HT1080 (cell line): ENCODE measurements at places on chromosomes 16 and 17. TPM values are rescaled to one million over a fixed set of nuclear protein-coding genes. Genes with fewer than 3 reads are reported as not detected.

- no peak for DNase-seq
Measured at GRCh38 chr17:57818066-57818465, 31.8 kb downstream of the MRPS23 start.

DNA sequence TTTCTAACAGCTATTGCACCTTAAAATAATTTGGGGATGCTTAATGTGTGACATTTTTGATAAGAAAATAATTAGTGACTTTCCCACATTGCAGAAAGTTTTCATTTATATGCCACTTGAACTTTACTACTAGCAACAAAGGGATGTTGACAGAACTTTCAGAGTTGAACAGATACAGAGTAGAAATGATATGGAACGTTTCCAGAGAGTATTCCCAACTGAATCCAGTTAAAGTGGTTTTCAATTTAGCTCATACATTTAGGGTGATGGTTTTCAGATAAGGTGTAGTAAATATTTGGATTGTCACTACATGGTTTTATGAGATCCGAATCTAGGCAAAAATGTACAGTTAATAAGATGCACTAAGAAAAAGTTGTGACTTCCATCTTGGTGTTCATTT is 17.3 kb downstream of the MAP2K4 start:
- DNase-seq, result no peak

DNA sequence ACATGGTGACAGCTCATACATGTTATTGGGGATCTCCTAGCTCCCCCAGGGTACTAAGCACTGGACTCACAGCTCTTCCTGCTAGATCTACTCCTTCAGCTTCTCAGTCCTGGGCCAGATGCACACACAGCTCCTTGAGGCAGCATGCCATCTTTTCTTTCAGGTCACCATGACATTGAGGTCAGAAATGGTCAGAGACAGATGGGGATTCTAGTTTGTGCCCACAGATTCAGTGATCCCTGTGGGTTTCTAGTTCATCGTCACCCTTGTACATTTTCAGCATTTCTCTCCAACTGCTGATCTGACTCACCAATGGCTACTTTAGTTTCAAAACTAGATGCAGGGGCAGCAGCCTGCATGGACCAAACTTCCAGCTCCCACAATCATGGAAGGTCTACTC is 560.7 kb upstream of the PSMD7 start:
- no peak for DNase-seq

DNA sequence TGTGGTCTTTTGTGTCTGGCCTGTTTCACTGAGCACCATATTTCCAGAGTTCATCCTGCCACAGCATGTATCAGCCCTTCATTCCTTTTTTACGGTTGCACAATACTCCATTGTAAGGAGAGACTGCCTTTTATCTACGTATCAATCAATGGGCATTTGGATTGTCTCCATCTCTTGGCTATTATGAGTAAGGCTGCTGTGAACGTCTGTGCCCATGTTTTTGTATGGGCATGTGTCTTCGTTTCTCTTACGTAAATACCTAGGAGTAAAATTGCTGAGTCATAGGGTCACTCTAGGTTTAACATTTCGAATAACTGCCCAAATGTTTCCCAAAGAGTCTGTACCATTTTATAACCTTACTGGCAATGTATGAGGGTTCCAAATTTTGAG is 202.8 kb upstream of the FOXF1 start:
- DNase-seq, result peak; percentile 48

- DNase-seq, result no peak
Measured at GRCh38 chr16:85632709-85633437, 19.8 kb downstream of the GSE1 start.

DNA sequence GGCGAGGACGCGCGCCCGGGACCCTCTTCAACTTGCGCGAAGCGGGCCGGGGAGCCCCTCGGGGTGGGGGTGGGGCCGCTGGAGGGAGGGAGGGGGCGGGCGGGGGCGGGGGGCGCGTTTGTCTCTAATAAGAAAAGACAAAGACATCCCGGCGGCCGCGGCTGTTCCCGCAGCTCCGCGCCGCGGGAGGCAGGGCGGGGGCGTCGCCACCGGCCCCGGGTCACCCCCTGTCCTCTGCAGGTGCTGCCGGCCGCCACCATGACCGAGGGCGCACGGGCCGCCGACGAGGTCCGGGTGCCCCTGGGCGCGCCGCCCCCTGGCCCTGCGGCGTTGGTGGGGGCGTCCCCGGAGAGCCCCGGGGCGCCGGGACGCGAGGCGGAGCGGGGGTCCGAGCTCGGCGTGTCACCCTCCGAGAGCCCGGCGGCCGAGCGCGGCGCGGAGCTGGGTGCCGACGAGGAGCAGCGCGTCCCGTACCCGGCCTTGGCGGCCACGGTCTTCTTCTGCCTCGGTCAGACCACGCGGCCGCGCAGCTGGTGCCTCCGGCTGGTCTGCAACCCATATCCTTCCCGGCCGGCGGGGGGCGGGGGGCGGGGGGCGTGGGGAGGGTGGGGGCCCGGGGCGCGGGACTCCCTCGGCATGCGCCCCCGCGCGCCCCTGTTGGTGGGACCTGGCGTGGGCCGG is 714 bp downstream of the CACNA1H start:
- DNase-seq, result no peak

GRCh38 chr17:47649972-47650524 is 329 bp downstream of the KPNB1 start:
- DNase-seq, result no peak

- DNase-seq, result no peak
Measured at GRCh38 chr17:39841134-39841683, 22.9 kb downstream of the IKZF3 start.

GRCh38 chr17:37295888-37296287 is 79.9 kb upstream of the C17orf78 start:
- DNase-seq, result no peak

DNA sequence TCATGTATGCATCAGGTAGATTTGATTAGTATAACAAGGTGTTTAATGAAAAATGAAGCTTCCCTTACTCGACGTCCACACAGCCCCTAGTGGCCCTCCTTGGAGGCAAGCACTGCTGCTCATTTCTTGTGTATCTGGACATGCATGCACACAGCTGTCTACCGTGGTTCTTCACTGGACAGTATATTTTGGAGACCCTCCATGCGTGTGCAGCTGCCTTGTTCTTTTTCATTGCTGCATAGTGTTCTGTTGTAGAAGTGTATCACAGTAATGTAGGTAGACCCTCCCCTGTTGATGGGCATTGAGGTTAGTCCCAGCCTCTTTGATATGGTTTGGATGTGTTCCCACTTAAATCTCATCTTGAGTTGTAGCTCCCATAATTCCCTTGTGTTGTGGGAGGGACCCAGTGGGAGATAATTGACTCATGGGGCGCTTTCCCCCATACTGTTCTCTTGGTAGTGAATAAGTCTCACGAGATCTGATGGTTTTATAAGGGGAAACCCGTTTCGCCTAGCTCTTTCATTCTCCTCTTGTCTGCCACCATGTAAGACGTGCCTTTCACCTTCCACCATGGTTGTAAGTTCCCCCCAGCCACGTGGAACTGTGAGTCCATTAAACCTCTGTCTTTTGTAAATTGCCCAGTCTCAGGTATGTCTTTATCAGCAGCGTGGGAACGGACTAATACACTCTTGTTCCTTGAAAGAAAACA is 6.3 kb downstream of the CMIP start:
- no peak for DNase-seq

DNA sequence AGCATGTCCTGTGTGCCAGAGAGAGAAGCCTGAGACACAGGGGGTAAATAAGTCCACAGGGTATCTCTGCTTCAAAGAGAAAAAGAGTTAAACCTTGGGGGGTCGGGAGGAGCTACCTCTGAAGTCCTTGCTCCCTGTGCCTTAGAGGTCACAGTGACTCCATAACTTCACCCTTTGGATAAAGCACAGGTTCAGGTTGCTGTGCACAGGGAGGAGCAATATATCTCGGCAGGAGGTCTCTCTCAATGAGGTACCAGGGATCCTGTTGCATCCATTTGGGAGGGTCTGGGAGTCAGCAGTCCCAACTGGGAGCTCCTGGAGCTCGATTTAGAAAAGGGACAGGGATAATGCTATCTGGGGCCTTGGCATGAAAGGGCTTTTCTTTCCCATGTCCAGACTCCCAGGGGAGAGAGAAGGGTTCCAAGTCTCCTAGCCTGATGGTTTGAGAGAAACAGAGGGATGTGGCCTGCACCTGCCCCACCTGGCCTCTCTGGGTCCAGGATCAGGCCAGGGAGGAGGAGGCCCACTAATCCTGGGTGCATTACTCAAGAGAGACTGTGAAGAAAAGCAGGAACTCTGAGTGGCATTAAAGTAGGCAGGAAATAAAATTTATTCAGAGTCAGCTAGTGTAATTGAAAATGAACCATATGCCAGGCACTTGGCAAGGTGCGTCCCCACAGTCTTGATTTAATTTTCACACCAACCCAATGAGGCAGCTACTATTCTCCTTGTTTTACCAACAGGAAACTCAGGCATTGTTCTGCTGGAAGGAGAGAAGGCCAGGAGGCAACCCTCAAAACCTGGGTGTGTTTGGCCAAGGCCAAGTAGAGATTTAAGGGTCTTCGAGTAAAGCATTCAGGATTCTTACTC is 40.7 kb downstream of the CUEDC1 start:
- DNase-seq, result no peak

- DNase-seq, result no peak
Measured at GRCh38 chr16:71258372-71258771, 27.9 kb upstream of the HYDIN start.

DNA sequence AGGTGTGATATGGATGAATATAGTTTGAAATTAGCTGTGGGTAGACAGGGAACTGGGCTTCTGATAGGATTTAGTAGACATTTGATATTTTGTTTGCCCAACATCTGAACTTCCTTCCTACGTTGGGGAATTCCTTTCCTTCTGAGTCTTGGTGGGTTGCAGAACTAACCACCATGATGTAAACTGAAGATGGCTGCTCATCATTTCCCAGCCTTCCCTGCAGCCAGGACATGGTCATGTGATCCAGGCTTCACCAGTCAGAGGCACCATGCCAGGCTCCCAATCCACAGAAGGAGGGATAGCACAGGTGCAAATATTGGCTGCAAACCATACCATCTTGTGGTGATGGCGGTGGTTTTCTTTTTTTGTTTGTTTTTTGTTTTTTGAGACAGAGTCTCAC is 57.4 kb downstream of the EMP2 start:
- no peak for DNase-seq

GRCh38 chr17:9240659-9241370 is 219.5 kb downstream of the NTN1 start:
- no peak for DNase-seq

GRCh38 chr17:27649929-27650328 is 18.9 kb downstream of the LGALS9 start:
- no peak for DNase-seq

- DNase-seq, result no peak
Measured at GRCh38 chr16:72886346-72886974, 161.5 kb downstream of the ZFHX3 start.

GRCh38 chr17:30369995-30370394 is 8.7 kb upstream of the CPD start:
- peak; percentile 34 for DNase-seq

- no peak for DNase-seq
Measured at GRCh38 chr16:55475919-55476318, 3.1 kb upstream of the MMP2 start.

- no peak for DNase-seq
Measured at GRCh38 chr16:8880839-8881510, 1.2 kb upstream of the LITAFD start.

DNA sequence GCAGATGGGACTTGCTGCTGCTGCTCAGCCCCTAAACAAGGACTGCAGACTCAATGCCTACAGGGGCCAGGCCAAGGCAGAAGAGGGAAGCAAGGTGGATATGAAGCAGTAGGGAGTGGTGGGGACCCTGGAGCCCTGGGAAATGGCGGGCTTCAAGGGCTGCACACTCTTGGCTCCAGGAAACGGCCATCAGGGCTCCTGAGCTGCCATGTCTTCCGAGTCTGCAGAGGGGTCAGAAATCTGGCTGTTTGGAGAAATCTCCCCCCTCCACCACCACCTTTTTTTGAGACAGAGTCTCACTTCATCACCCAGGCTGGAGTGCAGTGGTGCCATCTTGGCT is 169.1 kb downstream of the KATNIP start:
- DNase-seq, result no peak

The NT5M gene
- 1.9 and 2.9 TPM in 2 replicates for total RNA-seq

The CDH15 gene
- total RNA-seq, result not detected in 2 replicates

The KRT28 gene
- total RNA-seq, result not detected in 2 replicates

The VPS9D1 gene
- total RNA-seq, result 13.4 and 16.0 TPM in 2 replicates

The DRC3 gene
- total RNA-seq, result 0.47 and 1.1 TPM in 2 replicates

The ABCA8 gene
- total RNA-seq, result not detected in 2 replicates

The ABCA9 gene
- not detected in 2 replicates for total RNA-seq

The LPO gene
- total RNA-seq, result 0.05 TPM in 1 of 2 replicates, not detected in the other

The C1QTNF8 gene
- not detected in 2 replicates for total RNA-seq

The SNN gene
- total RNA-seq, result 9.5 and 10.2 TPM in 2 replicates

The SLC5A11 gene
- 0.06 TPM in 1 of 2 replicates, not detected in the other for total RNA-seq
